ENCODE measurements at places on chromosomes 5 and 9. TPM values are rescaled to one million over a fixed set of nuclear protein-coding genes. Genes with fewer than 3 reads are reported as not detected.

- H3K27ac ChIP-seq = no peak overlapping the region
- no peaks in the 10 kb centered on the region for H3K4me1 ChIP-seq
- no peak overlapping the region for H3K4me3 ChIP-seq
- no peak for DNase-seq
- no peaks in the 10 kb centered on the region for H3K27me3 ChIP-seq
Observed at GRCh38 chr5:111119221-111119620, 27.1 kb downstream of the WDR36 start.

- no peak overlapping the region for H3K4me3 ChIP-seq
- no peak overlapping the region for H3K27ac ChIP-seq
- no peaks in the 10 kb centered on the region for H3K27me3 ChIP-seq
Observed at GRCh38 chr9:124262649-124262972, 4.9 kb downstream of the NEK6 start.

- no peaks in the 10 kb centered on the region for H3K27me3 ChIP-seq
- peaks cover 54% of the 10 kb centered on the region for H3K36me3 ChIP-seq
- no peak for DNase-seq
- H3K4me1 ChIP-seq = peaks cover 5% of the 10 kb centered on the region
- no peak overlapping the region for H3K27ac ChIP-seq
Observed at GRCh38 chr9:120490888-120491595, 88.9 kb downstream of the CDK5RAP2 start.

GRCh38 chr9:133238851-133239532 lies 29.9 kb upstream of the OBP2B start:
- H3K27ac ChIP-seq = no peak overlapping the region
- no peaks in the 10 kb centered on the region for H3K36me3 ChIP-seq
- H3K27me3 ChIP-seq = no peaks in the 10 kb centered on the region
- H3K4me1 ChIP-seq = no peaks in the 10 kb centered on the region
- H3K4me3 ChIP-seq = peak overlapping the region; percentile 79
- peak; percentile 94 for DNase-seq

DNA sequence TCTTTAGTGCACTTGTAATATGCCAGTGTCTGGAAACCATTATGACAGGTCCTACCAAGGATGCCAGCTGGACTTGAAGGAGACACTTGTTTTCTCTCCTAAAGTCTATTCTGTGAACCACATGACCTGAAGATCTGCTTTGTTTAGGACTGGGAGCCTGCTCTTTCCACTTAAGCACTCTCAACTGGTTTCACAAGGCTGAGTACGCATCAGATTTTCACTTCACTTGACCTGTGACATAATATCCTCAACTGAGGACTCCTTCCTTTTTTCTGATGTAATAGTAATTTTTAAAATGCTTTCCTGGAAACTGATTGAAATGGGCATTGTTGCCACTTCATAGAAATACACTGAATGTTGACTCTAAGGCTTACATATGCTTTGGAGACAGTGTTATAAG lies 52.2 kb downstream of the PDE8B start:
- H3K27ac ChIP-seq = no peak overlapping the region
- H3K4me3 ChIP-seq = no peak overlapping the region
- no peaks in the 10 kb centered on the region for H3K27me3 ChIP-seq
- no peaks in the 10 kb centered on the region for H3K4me1 ChIP-seq
- DNase-seq = no peak
- H3K36me3 ChIP-seq = no peaks in the 10 kb centered on the region

DNA sequence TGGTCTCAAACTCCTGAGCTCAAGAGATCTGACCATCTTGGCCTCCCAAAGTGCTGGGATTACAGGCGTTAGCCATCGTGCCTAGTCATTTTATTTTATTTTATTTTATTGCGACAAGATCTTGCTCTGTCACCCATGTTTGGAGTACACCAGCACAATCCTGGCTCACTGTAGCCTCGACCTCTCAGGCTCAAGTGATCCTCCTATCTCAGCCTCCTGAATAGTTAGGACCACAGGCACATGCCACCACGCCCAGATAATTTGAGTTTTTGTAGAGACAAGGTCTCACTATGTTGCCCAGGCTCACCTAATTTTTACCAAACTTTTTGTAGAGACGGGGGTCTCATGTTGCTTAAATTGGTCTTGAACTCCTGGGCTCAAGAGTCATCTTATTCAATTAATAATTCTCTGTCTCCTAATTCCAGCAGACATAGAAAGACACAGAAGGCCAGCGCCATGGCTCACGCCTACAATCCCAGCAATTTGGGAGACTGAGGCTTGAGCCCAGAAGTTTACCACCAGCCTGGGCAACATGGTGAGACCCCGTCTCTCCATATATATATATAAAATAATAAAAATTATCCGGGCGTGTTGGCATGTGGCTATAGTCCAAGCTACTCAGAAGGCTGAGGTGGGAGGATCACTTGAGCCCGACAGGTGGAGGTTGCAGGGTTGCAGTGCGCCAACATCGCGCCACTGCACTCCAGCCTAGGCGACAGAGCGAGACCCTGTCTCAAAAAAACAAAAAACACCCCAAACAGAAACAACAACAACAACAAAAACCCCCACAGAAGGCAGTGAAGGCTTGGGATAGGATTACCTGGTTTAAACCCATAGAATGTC lies 1.0 kb upstream of the UBAP1 start:
- no peaks in the 10 kb centered on the region for H3K27me3 ChIP-seq
- peaks cover 4% of the 10 kb centered on the region for H3K36me3 ChIP-seq
- H3K4me3 ChIP-seq = peak overlapping the region; percentile 94
- H3K4me1 ChIP-seq = 0 out of 2 replicates have a peak, but pooled peaks cover 3% of the 10 kb centered on the region

TGFBI gene
- 4.7 TPM for total RNA-seq

DNA sequence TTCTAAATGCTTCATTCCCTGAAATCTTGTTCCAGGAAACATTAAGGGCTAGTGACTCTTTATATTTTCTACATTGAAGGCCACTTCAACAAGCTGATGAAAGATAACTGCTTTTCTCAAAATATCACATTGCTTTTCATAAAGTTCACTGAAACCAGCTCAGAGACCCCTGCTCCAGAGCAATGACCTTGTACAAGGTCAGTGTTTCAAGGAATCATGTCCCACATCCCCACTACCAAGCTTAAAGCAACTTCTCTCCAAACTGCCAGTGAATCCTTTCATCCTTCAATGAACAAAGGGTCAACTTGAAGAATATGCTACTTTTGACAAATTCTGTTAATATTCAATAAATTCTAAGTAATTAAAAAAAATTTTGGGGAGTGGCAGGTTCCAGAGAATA lies 12.0 kb upstream of the SPATA24 start:
- no peaks in the 10 kb centered on the region for H3K27me3 ChIP-seq
- no peak overlapping the region for H3K27ac ChIP-seq
- H3K4me1 ChIP-seq = no peaks in the 10 kb centered on the region
- no peaks in the 10 kb centered on the region for H3K36me3 ChIP-seq
- H3K4me3 ChIP-seq = no peak overlapping the region
- DNase-seq = no peak

GRCh38 chr5:116075191-116075831 lies 9.5 kb upstream of the COMMD10 start:
- H3K27me3 ChIP-seq = no peaks in the 10 kb centered on the region
- H3K4me1 ChIP-seq = no peaks in the 10 kb centered on the region
- no peak overlapping the region for H3K4me3 ChIP-seq
- H3K27ac ChIP-seq = no peak overlapping the region
- DNase-seq = no peak

- peak overlapping the region; percentile 81 for H3K4me3 ChIP-seq
- H3K27ac ChIP-seq = no peak overlapping the region
- no peaks in the 10 kb centered on the region for H3K27me3 ChIP-seq
- DNase-seq = no peak
- no peaks in the 10 kb centered on the region for H3K4me1 ChIP-seq
Observed at GRCh38 chr9:126862104-126862761, 1.8 kb downstream of the ZBTB34 start.

GRCh38 chr5:114221807-114222206 lies 140.1 kb upstream of the KCNN2 start:
- H3K4me3 ChIP-seq = no peak overlapping the region
- H3K4me1 ChIP-seq = no peaks in the 10 kb centered on the region
- DNase-seq = no peak
- peaks cover 6% of the 10 kb centered on the region for H3K36me3 ChIP-seq
- H3K27me3 ChIP-seq = no peaks in the 10 kb centered on the region

Measured in H9 (cell line).